ENCODE measurements at places on chromosomes 11 and 22. TPM values are rescaled to one million over a fixed set of nuclear protein-coding genes. Genes with fewer than 3 reads are reported as not detected.
A peak's percentile ranks its signal among the peaks of the same experiment; 100 is the strongest.

OR8D4 gene
- total RNA-seq, result not detected

FOLR1 gene
- 0.35 TPM for total RNA-seq

SLC36A4 gene
- total RNA-seq, result 27.9 TPM

GRCh38 chr22:47282366-47282765 lies 519.9 kb downstream of the TBC1D22A start:
- DNase-seq, result no peak
- H3K4me1 ChIP-seq, result no peaks in the 10 kb centered on the region
- no peak overlapping the region for H3K4me3 ChIP-seq
- peaks cover 2% of the 10 kb centered on the region for H3K36me3 ChIP-seq
- no peaks in the 10 kb centered on the region for H3K27me3 ChIP-seq
- H3K27ac ChIP-seq, result no peak overlapping the region

DNA sequence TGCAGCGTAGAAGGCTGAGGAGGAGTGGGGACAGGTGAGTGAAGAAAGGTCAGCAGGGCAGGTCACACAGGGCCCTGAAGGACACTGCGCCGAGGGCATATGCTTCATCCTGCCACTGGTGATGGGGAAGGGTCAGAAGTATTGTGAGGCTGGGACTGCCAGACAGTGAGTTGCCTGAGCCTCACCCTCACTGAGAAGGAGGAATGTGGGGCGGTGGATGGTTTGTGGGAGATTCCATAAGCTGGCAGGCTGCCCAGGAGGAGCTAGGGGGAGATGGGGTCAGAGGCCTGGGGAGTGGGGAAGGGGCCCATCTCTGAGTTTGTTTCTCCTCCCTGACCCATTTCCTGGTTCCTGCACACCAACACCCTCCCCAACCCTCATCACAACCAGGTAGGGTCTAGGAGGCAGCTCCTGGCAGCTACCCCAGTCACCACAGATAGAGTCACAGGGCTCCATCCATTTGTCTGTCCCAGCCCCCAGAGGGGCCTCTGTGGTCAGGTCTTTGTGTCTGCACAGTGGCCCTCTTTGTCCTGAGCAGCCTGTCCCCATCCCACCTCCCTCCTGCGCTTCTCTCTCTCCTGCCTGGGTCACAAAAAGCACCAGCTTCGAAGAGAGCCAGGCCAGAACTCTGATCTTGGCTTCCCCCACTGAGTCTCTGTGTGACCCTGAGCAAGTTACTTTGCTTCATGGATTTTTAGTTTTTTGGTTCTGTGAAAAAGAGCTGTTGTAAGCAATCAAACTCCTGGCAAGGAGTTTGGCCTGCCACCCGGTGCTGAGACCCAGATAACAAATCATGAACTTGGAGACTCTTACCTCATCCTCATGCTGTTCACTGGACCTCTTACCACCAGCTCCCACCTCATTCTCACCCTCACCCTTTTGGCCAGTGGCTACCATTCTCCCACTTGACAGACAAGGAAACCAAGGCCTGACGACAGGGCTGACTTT lies 4.6 kb upstream of the P2RY2 start:
- peaks cover 5% of the 10 kb centered on the region for H3K4me1 ChIP-seq
- DNase-seq, result no peak
- H3K27me3 ChIP-seq, result peaks cover 24% of the 10 kb centered on the region
- no peak overlapping the region for H3K4me3 ChIP-seq
- H3K27ac ChIP-seq, result no peak overlapping the region
- H3K36me3 ChIP-seq, result no peaks in the 10 kb centered on the region

GRCh38 chr22:38927033-38927781 lies 30.2 kb upstream of the APOBEC3A start:
- H3K4me1 ChIP-seq, result peaks cover 9% of the 10 kb centered on the region
- no peak overlapping the region for H3K27ac ChIP-seq
- no peaks in the 10 kb centered on the region for H3K27me3 ChIP-seq
- H3K36me3 ChIP-seq, result no peaks in the 10 kb centered on the region
- peak overlapping the region; percentile 45 for H3K4me3 ChIP-seq
- peak; percentile 85 for DNase-seq

DNA sequence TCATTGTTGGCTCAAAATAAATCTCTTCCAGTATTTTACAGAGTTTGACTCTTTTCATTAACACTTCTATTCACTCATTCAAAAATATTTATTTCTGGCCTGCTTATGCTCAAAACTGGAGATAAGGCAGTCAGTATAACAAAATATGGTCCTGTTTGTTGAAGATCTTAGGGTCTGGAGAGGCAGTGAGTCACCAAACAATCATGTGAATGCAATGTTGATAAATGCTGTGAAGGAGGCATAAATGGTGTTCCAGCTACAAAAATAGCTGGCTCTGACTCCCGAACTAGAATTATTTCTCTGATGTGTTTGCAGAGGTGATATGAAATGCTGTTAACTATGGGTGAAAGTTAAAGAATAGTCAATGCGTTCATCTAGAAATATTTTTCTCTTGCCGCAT lies 390.6 kb downstream of the AASDHPPT start:
- no peak overlapping the region for H3K4me3 ChIP-seq
- H3K27ac ChIP-seq, result no peak overlapping the region
- no peaks in the 10 kb centered on the region for H3K36me3 ChIP-seq
- no peak for DNase-seq

GRCh38 chr11:114501901-114502300 lies 57.8 kb downstream of the NXPE1 start:
- DNase-seq, result no peak
- H3K4me1 ChIP-seq, result peaks cover 2% of the 10 kb centered on the region
- no peak overlapping the region for H3K4me3 ChIP-seq
- H3K27me3 ChIP-seq, result no peaks in the 10 kb centered on the region
- H3K27ac ChIP-seq, result no peak overlapping the region

- no peak overlapping the region for H3K27ac ChIP-seq
- H3K27me3 ChIP-seq, result peaks cover 3% of the 10 kb centered on the region
- H3K4me3 ChIP-seq, result no peak overlapping the region
- peaks cover 18% of the 10 kb centered on the region for H3K4me1 ChIP-seq
- H3K36me3 ChIP-seq, result peaks cover 15% of the 10 kb centered on the region
- no peak for DNase-seq
These were observed 611.5 kb upstream of the B3GAT1 start for GRCh38 chr11:135023499-135023898.

DNA sequence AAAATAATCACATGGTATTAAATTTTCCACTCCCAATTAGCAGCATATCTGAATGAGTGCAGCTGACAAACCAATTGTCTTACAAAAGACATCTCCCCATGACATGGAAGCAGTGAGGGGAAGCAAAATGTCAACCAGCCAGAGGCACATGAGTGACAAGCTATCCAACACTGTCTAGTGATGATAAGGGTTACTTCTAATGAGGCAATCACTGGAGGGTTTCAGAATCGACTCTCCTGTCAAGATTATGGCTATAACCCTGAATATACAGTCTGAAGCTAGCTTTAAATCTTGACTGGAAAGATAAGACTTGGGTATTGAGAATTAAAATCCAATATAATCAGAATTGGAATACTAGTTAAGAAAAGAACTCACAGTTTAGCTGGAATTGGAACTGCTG lies 50.3 kb downstream of the AMBRA1 start:
- no peak overlapping the region for H3K4me3 ChIP-seq
- no peak for DNase-seq
- no peaks in the 10 kb centered on the region for H3K27me3 ChIP-seq
- no peaks in the 10 kb centered on the region for H3K4me1 ChIP-seq

GRCh38 chr11:47852053-47852452 lies 3.9 kb upstream of the NUP160 start:
- H3K4me1 ChIP-seq, result peaks cover 12% of the 10 kb centered on the region
- peaks cover 2% of the 10 kb centered on the region for H3K36me3 ChIP-seq
- H3K27ac ChIP-seq, result no peak overlapping the region
- DNase-seq, result no peak
- H3K4me3 ChIP-seq, result no peak overlapping the region
- no peaks in the 10 kb centered on the region for H3K27me3 ChIP-seq

Data from WTC11 (cell line).